ENCODE measurements at places on chromosomes 12 and 14.
A peak's percentile ranks its signal among the peaks of the same experiment; 100 is the strongest.

- no peak for DNase-seq
Observed at GRCh38 chr12:51536159-51536558, 54.9 kb upstream of the SCN8A start.

GRCh38 chr12:85468356-85469157 is 188.5 kb downstream of the ALX1 start:
- peak; percentile 60 for DNase-seq

DNA sequence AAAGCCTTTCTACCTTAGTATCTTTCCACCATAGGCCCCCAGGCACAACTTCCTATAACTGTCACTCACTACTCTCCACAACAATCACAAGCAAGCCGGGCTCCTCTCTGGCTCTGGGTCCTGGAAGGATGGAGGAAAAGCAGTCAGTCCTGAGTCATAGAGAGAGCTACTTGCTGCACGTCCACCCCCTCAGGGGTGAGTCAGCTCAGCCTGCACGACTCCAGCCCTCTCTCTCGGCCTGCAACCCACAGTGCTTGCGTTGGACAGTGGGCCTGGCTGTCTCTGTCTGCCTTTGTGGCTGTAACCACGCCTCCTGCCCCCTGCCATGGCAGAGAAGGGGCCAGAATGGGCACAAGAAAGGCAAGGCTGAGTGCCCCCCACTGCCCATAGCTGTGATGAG is 154.1 kb upstream of the FKBP4 start:
- DNase-seq = peak; percentile 88

- DNase-seq = no peak
Observed at GRCh38 chr14:105285174-105285573, 15.6 kb downstream of the BRF1 start.

- no peak for DNase-seq
Observed at GRCh38 chr14:87351007-87351406, 642.0 kb downstream of the GALC start.

GRCh38 chr14:52902971-52903619 is 47.8 kb downstream of the FERMT2 start:
- DNase-seq = no peak

DNA sequence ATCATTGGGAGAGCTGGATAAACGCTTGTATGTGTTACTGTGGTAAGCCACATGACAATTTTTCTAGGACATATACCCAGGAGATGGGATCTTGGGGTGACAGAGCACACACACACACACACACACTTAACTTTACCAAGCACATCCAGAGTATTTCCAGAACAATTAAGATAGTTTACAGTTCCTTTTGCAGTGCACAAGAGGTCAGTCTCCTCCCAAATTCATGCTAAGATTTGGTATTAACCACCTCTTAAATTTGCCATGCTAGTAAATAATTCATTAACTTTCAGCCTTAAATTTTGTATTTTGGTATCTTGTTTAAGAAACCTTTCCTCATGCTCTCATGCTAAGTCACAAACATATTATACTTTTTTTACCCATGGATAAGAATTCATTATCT is 33.9 kb upstream of the LIMA1 start:
- no peak for DNase-seq

DNA sequence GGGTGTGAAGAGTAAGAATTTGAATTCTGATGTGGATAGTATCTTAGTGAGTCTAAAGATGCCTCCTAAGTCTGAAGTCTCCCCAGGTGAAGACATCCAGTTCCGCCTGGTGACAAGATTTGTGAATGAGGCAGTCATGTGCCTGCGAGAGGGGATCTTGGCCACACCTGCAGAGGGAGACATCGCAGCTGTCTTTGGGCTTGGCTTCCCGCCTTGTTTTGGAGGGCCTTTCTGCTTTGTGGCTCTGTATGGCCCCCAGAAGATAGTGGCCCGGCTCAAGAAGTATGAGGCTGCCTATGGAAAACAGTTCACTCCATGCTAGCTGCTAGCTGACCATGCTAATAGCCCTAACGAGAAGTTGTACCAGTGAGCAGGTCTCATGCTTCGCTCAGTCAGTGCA is 24.6 kb upstream of the AICDA start:
- no peak for DNase-seq

DNA sequence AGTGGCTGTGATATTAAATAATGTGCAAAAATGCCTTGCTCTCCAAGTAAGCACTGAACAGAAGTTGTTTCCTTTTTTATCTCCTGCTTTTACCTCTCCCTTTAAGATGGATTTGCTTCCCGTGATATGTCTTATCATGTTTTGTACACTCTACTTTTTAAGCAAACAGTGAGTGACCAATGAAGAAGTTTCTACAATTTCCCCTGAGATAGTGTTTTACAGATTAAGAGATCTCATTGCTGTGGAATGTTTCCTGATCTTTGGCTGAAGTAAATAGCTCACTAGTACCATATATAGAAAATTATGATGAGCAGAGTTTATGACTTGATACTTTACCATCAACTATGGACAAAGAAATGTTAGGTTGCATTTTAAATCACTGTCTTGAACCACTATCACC is 184.8 kb upstream of the PDE3A start:
- DNase-seq = no peak

DNA sequence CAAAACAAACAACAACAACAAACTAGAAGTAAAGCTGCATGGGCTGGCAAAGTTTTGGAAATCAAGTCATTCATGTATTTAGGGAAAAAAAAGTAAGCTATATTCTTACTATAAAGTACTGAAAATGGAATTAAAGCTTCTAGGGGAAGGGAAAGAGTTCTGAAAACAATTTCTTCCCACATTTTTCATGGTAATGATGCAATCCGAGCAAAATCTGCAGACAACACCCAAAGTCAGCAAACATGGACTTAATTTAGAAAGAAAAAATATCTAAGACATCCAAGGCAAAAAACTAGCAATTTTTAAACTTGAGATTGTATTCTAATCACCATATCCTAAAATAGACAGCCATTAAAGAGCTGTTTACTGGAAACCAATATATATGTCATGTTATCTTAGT is 86.3 kb downstream of the LRP6 start:
- DNase-seq = no peak
